ENCODE measurements at places on chromosomes 11 and 22.

- no peak for DNase-seq
Observed at GRCh38 chr11:116527180-116527991, 245.4 kb downstream of the BUD13 start.

DNA sequence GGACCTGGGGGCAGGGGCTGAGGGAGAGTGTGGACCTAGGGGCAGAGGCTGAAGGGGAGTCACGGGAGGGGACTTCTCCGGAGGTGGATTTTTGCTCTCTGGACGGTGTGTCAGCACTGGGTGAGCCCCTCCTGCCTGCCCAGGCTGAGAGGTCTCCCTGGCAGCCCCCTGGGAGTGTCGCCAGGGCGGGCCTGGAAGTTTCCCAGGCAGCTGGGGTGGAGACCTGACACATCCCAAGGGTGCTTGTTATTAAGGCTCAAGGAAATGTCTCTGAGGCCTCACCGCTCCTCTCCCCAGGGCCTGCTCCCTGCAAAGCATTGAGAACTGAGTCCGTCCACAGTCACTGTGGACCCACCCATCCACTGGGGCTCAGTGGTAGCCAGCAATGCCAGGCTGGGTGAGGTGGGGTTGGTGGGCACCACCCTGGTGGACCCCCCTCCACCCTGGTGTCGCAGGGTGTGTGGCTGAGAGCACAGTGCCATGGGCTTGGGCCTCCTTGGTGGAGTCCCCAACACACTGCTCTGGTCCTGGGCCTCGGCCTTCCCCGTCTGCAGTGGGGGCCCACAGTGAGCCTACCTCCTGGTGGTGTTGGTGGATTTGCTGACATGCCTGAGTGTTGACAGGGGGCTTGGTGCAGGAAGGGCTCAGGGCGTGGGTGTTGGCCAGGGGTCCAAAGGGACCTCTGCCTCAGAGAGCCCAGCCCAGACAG lies 2.5 kb downstream of the CD81 start:
- DNase-seq: no peak

DNA sequence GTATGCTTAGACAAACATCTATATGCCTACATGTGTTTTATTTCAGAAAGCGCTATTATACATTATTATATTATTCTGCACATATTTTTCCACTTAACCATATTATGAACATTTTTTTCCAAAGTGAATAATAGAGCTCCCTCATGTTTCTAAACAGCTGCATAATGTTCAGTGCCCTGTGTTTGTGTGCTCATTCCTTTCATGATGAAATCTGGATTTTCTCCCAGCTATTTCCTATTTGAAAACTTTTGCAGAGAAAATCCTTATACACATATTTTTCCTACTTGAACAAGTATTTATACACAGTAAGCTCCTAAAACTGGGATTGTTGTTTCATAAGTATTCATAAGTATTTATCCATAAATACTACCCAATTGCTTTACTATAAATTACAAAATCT lies 18.1 kb upstream of the RFPL2 start:
- no peak for DNase-seq

- no peak for DNase-seq
Observed at GRCh38 chr11:104279587-104279986, 115.6 kb upstream of the PDGFD start.

DNA sequence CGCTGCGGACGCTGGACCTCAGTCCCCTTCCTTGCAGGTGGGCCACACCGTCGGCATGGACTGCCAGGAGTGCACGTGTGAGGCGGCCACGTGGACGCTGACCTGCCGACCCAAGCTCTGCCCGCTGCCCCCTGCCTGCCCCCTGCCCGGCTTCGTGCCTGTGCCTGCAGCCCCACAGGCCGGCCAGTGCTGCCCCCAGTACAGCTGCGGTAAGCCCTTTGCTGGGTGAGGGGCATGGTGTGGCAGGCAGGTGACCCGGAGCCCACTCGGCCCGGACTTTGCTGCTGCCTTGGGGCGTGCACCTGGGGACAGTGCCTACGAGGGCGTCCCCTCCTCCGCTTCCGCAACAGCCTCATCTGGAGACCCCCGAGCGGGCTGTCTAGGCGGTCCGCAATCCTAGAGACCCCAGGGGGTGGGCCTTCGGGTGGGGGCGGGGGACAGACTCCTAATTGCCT lies 25.4 kb upstream of the MUC5B start:
- DNase-seq: no peak

DNA sequence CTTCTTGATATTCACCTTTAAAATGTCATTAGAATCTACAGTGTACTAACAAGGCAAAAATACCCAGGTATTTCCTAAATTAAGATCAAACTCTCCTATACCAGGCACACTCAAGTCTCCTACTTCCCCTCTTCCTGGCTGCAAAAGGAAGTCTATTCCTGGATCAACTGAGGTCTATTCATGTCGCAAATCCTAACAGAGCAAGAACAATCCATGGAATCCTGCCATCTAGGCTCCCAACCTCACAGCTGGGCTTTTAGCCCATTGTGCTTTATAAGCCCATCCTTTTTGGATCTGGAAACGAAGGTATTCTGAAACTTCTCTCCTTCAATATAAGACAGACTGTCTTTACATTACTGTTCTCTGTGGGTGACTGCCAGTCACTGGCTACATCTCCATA lies 161.8 kb downstream of the SOX6 start:
- no peak for DNase-seq

GRCh38 chr22:30212996-30213441 lies 33.5 kb downstream of the LIF start:
- DNase-seq: no peak

DNA sequence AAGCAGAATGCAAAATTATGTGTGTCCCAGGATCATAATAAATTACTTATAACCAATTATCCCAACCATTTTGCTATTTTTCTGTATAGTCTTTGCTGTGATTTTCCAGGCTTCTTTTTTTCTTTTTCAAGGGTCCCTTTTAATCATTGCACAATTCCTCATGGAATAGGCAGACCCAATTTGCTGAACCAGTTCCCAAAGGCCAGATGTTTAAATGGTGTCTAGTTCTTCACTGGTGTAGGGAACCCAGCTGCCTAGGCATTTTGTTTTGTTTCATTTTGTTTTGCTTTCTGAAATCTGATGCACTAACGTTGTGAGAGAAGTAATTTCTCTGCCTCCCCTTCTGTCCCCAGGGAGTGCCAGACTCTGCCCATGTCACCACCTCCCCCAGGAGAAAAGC lies 60.4 kb downstream of the CHST1 start:
- no peak for DNase-seq

DNA sequence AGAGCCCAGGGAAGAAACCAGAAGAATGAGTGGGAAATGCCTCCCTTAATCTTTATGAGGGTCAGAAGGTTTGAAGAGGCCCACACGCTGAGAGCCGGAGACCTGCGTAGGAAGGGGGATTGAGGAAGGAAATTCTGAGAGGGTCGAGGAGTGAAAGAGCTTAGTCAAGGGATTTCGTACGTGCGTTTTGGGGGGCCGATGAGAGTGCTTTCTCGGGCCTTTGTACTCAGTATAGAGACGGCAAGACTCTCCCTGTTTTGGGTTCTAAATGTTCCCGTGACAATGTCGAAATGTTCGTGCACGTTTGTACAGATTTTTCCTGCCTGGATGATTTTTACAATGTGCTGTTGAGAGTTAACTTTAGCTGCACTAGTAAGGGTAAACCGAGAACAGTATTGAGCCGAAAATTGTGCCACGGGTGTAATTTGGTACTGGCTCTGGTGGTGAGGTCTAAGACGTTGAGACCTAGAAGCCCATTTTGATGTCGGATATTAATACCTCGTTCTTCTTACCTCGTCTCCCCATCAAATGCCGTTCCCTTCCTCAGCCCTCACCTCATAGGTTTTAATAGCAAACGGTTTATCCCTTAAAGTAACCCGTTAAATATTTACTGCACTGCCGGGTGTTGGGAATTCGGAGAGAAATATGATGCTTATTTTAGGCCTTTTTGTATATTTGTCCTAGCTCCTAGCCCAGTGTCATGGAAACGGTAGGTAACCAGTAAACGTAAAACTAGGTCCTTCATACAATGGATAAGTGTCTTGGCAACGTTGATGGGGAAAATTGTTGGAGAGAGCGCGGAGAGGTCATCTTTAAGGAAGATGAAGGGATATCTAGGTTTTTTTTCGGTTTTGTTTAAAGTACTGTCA lies 734 bp downstream of the C11orf58 start:
- no peak for DNase-seq

GRCh38 chr11:111153194-111153593 lies 92.3 kb upstream of the POU2AF2 start:
- DNase-seq: no peak

DNA sequence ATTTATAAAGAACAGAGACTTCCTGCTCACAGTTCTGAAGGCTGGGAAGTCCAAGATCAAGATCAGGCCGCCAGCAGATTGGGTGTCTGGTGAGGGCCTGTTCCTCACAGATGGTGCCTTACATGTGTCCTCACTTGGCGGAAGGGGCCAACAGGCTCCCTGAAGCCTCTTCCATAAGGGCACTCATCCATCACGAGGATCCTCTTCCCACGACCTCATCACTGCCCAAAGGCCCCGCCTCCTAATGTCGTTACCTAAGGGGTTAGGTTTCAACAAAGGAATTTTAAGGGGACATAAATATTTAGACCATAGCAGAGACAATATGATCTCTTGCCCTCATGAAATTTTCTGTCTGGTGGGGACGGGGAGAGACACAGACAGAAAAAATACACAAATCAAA lies 18.6 kb downstream of the TP53AIP1 start:
- DNase-seq: no peak

- no peak for DNase-seq
Observed at GRCh38 chr11:111309215-111309915, 11.0 kb downstream of the POU2AF3 start.

DNA sequence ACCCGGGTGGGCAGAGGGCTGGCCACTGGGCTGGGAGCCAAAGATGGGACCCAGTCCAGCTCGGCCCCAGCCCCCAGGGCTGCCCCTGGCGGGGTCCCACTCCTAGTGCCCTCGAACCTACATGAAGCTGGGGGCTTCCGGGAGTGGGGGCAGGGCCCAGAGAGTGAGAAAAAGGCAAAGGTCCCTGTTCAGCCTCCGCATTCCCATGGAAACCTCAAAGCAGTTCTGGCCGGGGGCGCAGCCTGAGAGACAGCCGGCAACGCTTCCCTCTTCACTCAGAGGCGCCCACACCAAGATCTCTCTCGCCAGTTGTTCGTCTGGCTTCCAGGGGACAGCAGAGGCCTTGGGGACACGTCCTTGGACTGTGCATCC lies 22.4 kb upstream of the ARHGAP8 start:
- no peak for DNase-seq

DNA sequence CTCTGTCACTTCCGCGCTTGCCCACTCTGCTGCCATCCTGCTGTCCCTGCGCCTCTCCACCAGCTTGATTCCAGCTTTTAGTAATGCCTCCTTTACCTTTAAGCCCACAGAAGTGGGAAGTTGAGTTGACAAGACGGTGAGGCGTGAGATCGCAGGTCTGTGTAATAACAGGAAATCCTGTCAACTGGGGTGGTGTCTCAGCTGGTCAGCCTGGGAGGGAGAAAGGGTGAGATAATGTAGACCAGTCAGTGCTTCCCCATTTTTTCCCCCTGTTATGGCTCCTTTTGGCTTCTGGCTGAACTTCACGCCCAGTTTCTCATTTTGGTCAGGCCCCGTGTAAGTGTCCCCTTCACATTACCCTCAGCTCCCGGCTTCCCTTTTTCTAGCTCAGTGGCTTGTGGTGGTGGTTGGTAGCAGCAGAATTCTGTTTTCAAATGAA lies 98.9 kb downstream of the TRAF6 start:
- no peak for DNase-seq

DNA sequence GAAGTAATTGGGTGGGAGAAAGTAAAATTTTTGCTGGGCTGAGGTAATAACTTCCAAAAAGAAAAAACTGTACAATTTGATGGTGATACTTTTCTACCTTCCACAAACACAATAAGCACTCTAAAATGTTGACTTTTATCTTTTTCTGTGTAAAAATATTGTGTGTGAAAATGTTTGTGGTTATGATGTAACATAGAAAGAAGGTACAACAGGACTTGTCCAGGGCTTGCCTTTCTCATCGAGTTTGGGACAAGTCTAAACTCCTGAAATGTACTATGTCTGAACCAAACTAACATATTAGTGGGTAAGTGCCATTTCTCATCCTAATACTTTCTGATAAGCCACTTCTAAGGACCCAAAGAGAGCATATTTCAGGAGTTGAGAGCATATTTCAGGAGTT lies 174.2 kb upstream of the PDGFD start:
- DNase-seq: no peak

DNA sequence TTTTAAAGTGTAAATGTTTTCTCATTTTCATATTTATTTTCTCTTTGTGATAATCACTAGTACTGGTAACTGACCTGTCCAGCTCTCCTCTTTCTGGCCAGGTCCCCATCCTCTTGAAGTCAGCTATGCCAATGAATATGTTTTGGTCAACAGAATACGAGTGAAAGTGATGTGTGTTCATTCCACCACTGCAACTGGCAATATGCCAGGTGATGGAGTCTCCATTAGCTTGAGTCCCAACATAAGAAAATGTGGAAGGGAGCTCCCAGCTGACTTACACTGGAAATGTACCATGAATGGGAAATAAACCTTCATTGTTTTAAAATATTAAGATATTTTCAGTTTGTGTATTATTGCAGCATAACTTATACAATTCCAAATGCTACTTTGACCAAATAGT lies 75.8 kb downstream of the CCDC34 start:
- no peak for DNase-seq

DNA sequence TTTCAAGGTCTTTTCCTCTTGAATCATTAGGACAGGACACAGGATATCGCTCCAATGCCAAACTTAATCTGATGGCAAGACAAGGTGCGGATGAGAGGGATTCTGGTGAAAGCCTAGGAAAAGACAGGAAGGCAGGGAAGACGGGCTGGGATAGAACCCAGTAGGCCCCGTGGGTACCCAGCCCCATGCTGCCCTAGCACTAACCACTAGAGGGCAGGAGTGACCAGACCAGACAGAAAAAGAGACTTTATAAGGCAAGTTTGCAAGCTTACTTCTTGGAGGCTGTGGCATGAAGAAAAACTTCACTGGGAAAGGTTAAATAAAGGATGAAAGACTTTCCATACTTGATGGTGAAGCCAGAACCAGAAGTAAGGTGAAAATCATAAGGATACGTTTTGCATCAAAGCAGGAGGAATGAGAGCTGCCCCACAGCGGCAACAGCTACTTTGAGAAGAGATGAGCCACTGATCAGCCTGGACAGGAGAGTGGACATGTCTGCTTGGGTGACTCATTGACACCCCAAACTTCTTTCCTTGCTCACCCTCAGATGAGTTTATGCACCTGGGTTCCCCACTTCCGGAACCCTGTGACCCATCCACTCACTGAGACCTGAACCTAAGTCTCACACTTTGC lies 39.8 kb downstream of the SYN3 start:
- DNase-seq: no peak

DNA sequence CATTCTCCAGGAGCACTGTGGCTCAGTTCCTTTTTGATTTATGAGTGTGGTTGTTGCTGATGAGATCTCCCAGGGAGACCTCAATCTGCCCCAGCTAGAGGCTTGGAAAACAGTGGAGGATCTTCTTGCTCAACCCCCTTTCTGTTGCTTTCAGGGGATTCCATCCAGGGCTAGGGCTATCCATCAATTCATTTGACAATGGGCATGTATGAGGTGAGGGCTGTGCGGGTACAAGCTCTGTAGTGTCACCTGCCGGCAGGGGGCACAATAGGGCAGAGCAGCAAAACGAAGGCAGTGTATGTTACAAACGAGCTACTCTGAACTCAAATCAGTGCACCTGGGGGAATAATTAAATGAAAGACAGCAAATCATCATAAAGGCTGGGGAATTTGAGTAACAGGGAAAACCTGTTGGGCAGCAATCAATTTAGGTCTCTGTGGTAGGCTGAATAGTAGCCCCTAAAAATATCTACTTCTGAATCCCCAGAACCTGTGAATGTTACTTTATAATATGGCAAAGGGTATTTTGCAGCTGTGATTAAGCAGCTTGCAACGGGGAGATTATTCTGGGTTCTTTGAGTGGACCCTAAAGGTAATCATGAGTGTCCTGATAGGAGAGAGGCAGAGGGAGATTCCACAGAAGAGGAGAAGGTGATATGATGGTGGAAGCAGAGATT lies 170.3 kb upstream of the ZBED5 start:
- DNase-seq: peak; percentile 42

All from stimulated activated CD8-positive, alpha-beta memory T cell treated with anti-CD3 and anti-CD28 coated beads, Interleukin-2, amount 100 ng/mL, for 1 hour (primary cell).